ENCODE measurements at places on chromosomes 7 and 10. TPM values are rescaled to one million over a fixed set of nuclear protein-coding genes. Genes with fewer than 3 reads are reported as not detected.

The NRG3 gene
- total RNA-seq, result not detected

The IFIT3 gene
- total RNA-seq, result 5.2 TPM

The SEMA3D gene
- total RNA-seq, result not detected

The LIMK1 gene
- total RNA-seq, result 12.8 TPM

The ELFN1 gene
- not detected for total RNA-seq

The CLRN3 gene
- not detected for total RNA-seq

The CACNA2D1 gene
- not detected for total RNA-seq

The CRHR2 gene
- total RNA-seq, result not detected

Measured in CD8-positive, alpha-beta T cell (primary cell).